Effector memory CD8-positive, alpha-beta T cell (primary cell): ENCODE measurements at places on chromosomes 2 and 18.

DNA sequence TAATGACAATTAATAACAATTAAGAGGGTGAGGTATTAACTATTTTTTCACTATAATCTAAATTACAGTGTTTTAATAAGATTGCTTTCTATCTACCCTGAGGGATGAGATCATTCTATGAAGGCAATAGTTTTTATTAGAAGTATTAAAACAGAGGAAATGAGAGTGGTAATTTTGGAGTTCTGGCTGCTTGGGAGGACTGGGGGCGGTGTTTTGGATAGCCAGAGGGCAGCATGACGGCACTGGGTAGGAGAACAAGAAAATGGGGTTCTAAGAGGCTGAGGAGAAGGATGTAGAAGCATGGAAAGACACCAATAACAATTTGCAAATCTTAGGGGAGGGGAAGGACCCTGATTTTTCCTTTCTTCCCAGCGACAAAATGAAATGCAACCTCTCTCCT, 5.1 kb upstream of the DNAJC5G start:
- no peaks in the 10 kb centered on the region for H3K4me1 ChIP-seq
- DNase-seq, result no peak

- peaks cover 64% of the 10 kb centered on the region for H3K36me3 ChIP-seq
- H3K4me1 ChIP-seq, result peaks cover 49% of the 10 kb centered on the region
- no peak for DNase-seq
- no peak overlapping the region for H3K4me3 ChIP-seq
Observed at GRCh38 chr2:159737292-159737916, 25.1 kb downstream of the MARCHF7 start.

- DNase-seq, result no peak
- no peak overlapping the region for H3K27ac ChIP-seq
- H3K4me1 ChIP-seq, result no peaks in the 10 kb centered on the region
- H3K27me3 ChIP-seq, result no peaks in the 10 kb centered on the region
Observed at GRCh38 chr2:199775267-199775666, 75.7 kb downstream of the FTCDNL1 start.

DNA sequence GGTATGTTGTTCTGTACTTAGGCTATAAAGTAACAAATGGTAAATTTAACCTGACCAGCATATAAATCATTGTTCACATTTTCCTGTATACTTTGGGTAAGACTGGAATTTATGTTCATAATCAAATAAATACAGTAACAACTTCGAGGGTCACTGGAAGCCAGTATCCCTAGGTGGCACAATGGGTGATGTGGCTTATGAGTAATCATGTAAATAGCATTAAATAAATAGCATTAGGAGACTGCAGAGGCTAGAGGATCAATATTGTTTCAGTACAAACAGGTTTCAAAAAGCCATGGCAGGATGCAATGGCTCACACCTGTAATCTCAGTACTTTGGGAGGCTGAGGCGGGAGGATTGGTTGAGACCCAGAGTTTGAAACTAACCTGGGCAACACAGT, 690.6 kb downstream of the SLC4A3 start:
- no peak overlapping the region for H3K27ac ChIP-seq
- DNase-seq, result no peak
- no peaks in the 10 kb centered on the region for H3K4me1 ChIP-seq
- H3K36me3 ChIP-seq, result no peaks in the 10 kb centered on the region
- no peak overlapping the region for H3K4me3 ChIP-seq
- no peaks in the 10 kb centered on the region for H3K27me3 ChIP-seq

GRCh38 chr2:225458431-225459117, 59.1 kb downstream of the NYAP2 start:
- no peaks in the 10 kb centered on the region for H3K36me3 ChIP-seq
- no peak overlapping the region for H3K4me3 ChIP-seq
- H3K27ac ChIP-seq, result no peak overlapping the region
- peaks cover 40% of the 10 kb centered on the region for H3K27me3 ChIP-seq
- DNase-seq, result no peak

DNA sequence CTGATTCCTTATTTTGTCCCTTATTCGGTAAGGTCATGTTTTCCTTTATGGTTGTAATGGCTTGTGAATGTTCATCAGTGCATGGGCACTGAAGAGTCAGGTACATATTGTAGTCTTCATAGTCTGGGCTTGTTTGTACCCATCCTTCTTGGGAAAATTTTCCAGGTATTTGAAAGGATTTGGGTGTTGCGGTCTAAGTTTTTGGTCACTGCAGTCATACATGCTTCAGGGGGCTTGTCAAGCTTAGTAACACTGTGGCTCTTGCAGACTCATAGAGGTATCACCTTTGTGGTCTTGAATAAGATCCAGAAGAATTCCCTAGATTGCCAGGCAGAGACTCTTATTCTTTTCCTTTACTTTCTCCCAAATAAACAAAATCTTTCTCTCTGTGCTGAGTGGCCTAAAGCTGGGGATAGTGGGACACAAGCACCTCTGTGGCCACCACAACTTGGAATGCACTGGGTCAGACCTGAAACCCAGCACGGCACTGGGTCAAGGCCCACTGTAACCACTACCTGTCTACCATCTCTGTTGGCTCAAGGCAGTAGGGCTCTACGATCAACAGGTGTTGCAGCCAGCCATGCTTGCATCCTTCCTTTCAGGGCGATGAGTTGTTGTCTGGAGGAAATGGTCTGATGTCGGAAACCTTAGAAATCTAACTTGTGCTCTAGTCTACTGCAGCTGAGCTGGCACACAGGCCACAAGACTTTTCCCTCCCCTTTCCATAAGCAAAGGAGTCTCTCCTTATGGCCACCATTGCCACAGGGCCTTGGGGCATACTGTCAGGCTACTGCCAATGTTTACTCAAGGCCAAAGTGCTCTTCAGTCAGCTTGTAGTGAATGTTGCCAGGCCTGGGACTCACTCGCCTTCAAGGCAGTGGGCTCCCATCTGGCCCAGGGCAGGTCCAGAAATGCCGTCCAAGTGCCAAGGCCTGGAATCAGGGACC, 21.5 kb downstream of the IL1RN start:
- no peaks in the 10 kb centered on the region for H3K4me1 ChIP-seq
- DNase-seq, result no peak
- H3K27ac ChIP-seq, result peak overlapping the region; percentile 54
- H3K36me3 ChIP-seq, result peaks cover 3% of the 10 kb centered on the region

DNA sequence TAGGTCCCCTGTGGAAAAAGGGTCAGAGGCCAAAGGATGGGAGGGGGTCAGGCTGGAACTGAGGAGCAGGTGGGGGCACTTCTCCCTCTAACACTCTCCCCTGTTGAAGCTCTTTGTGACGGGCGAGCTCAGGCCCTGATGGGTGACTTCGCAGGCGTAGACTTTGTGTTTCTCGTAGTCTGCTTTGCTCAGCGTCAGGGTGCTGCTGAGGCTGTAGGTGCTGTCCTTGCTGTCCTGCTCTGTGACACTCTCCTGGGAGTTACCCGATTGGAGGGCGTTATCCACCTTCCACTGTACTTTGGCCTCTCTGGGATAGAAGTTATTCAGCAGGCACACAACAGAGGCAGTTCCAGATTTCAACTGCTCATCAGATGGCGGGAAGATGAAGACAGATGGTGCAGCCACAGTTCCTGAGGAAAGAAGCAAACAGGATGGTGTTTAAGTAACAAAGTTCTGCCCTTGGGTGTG, 165.8 kb downstream of the RPIA start:
- H3K36me3 ChIP-seq, result peaks cover 3% of the 10 kb centered on the region
- DNase-seq, result no peak
- H3K4me1 ChIP-seq, result peaks cover 2% of the 10 kb centered on the region
- no peak overlapping the region for H3K27ac ChIP-seq
- H3K4me3 ChIP-seq, result no peak overlapping the region

DNA sequence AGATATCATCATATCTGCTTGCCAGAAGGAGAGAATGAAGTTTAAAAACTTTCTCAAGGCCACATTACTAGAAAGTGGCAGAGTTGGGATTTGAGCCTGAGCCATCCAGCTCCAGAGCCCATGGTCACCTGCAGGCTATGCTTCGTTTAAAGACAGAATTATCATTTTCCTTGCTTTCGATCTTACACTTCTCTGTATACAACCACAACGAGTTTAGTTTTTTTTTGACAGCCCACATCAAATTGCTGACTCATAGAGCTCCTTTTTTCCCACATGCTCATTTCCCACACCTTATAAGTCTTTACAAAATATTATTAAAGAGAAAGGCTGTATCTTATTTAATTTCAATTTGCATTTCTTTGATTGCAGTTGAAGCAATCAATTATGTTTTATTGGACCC, 6.5 kb downstream of the PLEK start:
- no peaks in the 10 kb centered on the region for H3K27me3 ChIP-seq
- peak overlapping the region; percentile 99 for H3K4me3 ChIP-seq
- peaks cover 56% of the 10 kb centered on the region for H3K4me1 ChIP-seq
- peak overlapping the region; percentile 90 for H3K27ac ChIP-seq
- peaks cover 39% of the 10 kb centered on the region for H3K36me3 ChIP-seq

GRCh38 chr2:56450047-56450446, 266.3 kb downstream of the CCDC85A start:
- no peaks in the 10 kb centered on the region for H3K27me3 ChIP-seq
- DNase-seq, result no peak
- no peak overlapping the region for H3K27ac ChIP-seq
- no peaks in the 10 kb centered on the region for H3K4me1 ChIP-seq

- H3K4me3 ChIP-seq, result no peak overlapping the region
- no peaks in the 10 kb centered on the region for H3K27me3 ChIP-seq
- no peak overlapping the region for H3K27ac ChIP-seq
- DNase-seq, result no peak
- H3K36me3 ChIP-seq, result no peaks in the 10 kb centered on the region
Observed at GRCh38 chr2:56012221-56012765, 88.7 kb upstream of the EFEMP1 start.

- H3K27me3 ChIP-seq, result no peaks in the 10 kb centered on the region
- DNase-seq, result no peak
- H3K4me1 ChIP-seq, result no peaks in the 10 kb centered on the region
- H3K36me3 ChIP-seq, result peaks cover 3% of the 10 kb centered on the region
- no peak overlapping the region for H3K27ac ChIP-seq
Observed at GRCh38 chr2:173159791-173160463, 84.3 kb downstream of the MAP3K20 start.

DNA sequence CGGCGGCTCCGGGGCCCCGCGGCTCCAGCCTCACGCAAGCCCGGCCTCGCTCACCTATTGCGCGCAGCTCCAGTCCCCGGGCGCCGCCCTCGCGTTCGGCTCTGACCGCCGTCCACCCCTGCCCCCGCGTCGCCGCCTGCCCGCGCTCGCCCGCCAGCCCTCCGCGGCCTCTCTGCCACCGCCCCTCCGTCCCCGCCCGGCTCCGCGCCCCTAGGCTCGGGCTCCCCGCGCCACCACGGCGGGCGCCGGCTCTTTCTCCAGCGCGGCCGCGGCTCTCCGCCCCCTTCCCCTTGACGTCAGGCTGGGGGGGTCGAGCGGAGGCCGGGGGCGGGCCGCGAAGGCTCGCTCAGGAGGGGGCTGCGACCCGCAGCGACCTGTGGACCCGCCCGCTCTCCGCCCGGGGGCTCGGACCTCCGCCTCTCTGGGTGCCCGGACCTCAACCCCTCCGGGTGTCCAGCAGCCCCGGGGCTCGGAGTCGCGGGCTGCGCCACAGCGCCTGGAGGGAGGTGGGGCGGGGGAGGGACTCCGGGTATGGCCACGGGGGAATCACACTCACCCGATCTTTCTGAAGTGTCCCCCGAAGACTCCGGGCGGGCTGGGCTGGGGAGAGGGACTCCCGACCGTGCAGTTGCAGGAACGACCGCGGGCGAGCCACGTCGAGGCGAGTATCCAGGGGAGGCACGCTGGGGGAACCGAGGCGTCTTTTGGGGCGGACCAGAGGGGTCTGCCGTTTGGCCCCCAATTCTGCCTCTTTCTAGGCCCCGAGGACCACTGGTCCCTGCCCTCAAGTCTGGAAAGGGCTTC, at the start of gene SEMA4C:
Gene SEMA4C (minus strand): TSS at position 259 of the 804 bp plus-strand sequence. CDS start 2,194 bp downstream, outside the sequence.
- DNase-seq, result peak; percentile 62
- peaks cover 19% of the 10 kb centered on the region for H3K4me1 ChIP-seq
- H3K36me3 ChIP-seq, result peaks cover 27% of the 10 kb centered on the region
- H3K4me3 ChIP-seq, result peak within 1 kb of the TSS; percentile 88

DNA sequence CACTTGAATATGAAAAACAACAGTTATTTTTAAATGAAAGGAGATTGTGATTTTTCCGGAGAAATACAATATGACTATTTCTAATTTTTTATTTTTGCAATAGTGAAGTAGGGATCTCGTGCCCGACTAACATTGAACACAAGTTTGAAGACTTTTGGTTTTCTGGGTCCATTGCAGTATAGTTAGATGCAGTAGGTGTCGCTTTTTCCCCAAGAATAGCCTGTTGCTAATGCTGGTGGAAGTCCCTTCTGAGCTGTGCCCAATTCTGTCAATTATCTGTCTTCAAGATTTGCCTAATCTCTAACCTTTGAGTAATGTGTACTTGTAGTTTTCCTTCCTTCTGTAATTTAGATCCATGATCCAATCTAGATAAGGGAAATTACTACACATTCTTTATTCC, 36.5 kb downstream of the SEMA4F start:
- peak; percentile 16 for DNase-seq
- peaks cover 4% of the 10 kb centered on the region for H3K27me3 ChIP-seq
- H3K4me3 ChIP-seq, result no peak overlapping the region
- no peaks in the 10 kb centered on the region for H3K36me3 ChIP-seq

- no peaks in the 10 kb centered on the region for H3K36me3 ChIP-seq
- no peak for DNase-seq
- H3K4me3 ChIP-seq, result no peak overlapping the region
- peaks cover 4% of the 10 kb centered on the region for H3K4me1 ChIP-seq
- H3K27me3 ChIP-seq, result peaks cover 6% of the 10 kb centered on the region
Observed at GRCh38 chr2:10266133-10266620, 36.5 kb upstream of the HPCAL1 start.

- H3K36me3 ChIP-seq, result no peaks in the 10 kb centered on the region
- no peaks in the 10 kb centered on the region for H3K27me3 ChIP-seq
- H3K4me1 ChIP-seq, result peaks cover 9% of the 10 kb centered on the region
- H3K27ac ChIP-seq, result no peak overlapping the region
- no peak overlapping the region for H3K4me3 ChIP-seq
Observed at GRCh38 chr2:48272199-48272598, 257.8 kb upstream of the STON1 start.

- no peak for DNase-seq
- H3K36me3 ChIP-seq, result no peaks in the 10 kb centered on the region
- H3K4me3 ChIP-seq, result no peak overlapping the region
- H3K4me1 ChIP-seq, result peaks cover 2% of the 10 kb centered on the region
- peaks cover 22% of the 10 kb centered on the region for H3K27me3 ChIP-seq
Observed at GRCh38 chr2:100544911-100545596, 17.7 kb upstream of the PDCL3 start.

GRCh38 chr18:30944773-30945417, 97.6 kb downstream of the DSC3 start:
- H3K4me3 ChIP-seq, result no peak overlapping the region
- H3K4me1 ChIP-seq, result no peaks in the 10 kb centered on the region
- H3K27me3 ChIP-seq, result no peaks in the 10 kb centered on the region
- no peaks in the 10 kb centered on the region for H3K36me3 ChIP-seq
- DNase-seq, result no peak

- no peaks in the 10 kb centered on the region for H3K4me1 ChIP-seq
- H3K27ac ChIP-seq, result no peak overlapping the region
- peaks cover 2% of the 10 kb centered on the region for H3K36me3 ChIP-seq
- no peak overlapping the region for H3K4me3 ChIP-seq
Observed at GRCh38 chr2:31011587-31011986, 126.7 kb downstream of the GALNT14 start.

DNA sequence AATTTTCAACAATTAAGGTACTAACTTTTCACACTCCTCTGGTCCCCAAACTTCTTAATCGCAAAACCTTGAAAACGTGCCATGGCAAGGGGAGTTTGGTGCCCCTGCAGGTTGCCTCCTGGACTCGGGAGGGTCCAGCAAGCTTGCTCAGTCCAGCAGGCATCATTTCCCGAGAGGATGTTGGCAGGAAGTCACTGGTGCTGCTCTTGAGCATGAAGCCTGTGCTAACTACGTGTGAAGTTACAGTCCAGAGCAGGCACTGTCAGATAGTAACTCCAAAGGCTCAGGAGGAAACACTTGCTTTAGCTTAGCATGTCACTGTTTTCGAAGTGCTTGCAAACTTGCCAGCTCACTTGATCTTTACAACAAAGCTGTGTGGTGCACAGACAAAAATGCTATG, 215.4 kb downstream of the MYCN start:
- H3K4me1 ChIP-seq, result no peaks in the 10 kb centered on the region
- H3K4me3 ChIP-seq, result no peak overlapping the region
- no peak for DNase-seq
- no peaks in the 10 kb centered on the region for H3K27me3 ChIP-seq
- peaks cover 3% of the 10 kb centered on the region for H3K36me3 ChIP-seq
- H3K27ac ChIP-seq, result no peak overlapping the region
